Stimulated activated CD4-positive, alpha-beta T cell treated with anti-CD3 and anti-CD28 coated beads, Interleukin-12 subunit alpha, Interleukin-12 subunit beta, amount 100 ng/mL, for 24 hours (primary cell): ENCODE measurements at places on chromosomes 12 and 14.
A peak's percentile ranks its signal among the peaks of the same experiment; 100 is the strongest.

DNA sequence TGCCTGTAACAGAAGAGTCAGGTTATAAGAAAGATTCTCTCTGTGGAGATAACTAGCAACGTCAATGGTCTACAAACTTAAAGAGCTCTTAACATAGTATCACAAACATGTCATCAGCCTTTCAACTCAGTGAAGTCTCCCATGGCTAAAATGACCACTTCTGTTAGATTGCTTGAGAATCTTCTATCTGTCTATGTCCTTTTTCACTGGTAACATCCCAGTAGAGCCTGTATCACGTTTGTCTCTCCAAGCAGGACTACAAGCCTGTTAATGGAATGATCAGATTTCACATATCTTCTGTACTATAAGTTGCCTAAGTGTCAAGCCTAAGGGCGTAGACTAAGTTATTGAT is 50.7 kb downstream of the SLC2A13 start:
- DNase-seq: no peak

- no peak for DNase-seq
Observed at GRCh38 chr14:68775614-68776126, 17.2 kb downstream of the ZFP36L1 start.

DNA sequence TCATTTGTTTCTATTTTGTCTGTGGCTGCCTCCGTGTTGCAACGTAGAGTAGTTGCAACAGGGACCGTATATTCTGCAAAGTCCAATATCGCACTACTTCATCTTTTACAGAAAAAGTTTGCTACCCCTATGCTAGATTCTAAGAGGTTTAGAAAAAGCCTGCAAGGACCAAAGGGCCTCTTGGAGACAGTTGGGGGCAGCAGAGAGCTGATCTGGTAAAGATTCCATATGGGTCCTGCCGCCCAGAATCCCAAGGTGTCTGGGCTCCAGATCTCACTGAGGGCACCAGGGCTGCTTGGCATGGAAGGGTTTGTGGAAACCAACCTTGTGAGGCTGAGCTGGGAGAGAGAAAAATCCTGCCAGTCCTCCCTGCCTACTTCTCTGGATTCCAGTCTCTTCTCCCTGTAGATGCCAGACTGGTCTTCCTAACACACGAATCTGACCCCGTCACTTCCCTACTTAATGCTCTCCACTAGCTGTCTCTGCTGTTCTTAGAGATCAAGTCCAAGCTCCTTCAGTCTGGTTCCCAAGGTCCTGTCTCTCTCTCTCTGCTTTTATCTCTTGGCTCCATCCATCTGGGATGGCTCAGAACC is 74.6 kb downstream of the GLRX5 start:
- no peak for DNase-seq

DNA sequence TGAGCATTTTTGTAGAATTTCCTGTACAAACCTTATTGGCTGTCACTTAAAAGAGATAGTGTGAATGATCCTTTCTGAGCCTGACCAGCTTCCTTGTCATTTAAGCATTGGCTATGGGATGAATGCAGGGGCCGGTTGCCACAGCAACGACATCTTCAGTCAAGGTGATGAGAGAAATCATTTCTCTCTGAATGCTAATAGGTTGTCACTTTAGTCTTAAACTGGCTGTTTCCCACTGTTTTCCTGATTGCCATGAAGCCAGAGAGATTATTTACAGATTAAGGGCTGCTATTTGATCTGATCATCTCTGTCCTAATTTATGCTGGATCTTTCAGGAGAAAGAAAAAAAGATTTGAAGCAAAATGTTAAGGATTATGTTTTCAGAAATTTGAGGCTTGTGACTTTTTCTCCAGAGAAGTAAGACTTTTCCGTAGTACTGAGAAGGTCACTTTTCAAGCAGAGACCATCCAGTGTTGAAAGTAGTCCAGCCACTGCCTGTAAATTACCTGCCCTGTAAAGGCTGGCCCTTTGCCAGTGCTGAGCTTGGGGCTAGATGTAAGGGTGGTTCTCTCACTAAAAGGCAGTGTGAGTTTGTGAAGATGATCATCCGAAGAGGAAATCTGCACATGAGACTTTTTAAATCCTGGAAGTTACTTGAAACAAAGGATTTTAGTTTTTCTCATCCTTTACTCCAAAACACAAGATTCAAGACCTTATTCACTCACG is 235.6 kb downstream of the DACT1 start:
- DNase-seq: no peak

DNA sequence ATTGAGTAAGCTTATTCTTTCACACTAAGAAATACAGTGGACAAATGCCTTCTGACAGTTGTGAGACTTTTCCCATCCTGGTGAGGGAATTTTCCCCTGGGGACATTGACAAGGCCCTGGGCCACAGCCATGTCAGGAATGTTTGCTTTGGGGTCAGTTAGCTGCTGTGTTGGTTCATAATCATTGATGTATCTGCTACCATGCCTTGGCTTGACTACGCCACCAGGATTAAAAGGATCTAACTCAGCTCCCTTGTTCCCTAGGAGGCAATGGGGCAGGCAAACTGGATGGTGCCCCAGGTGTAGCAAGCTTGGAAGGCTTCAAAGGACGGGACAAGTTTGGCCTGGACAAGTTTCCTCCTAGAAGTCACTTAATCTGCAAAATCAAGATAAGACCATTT is 3.1 kb upstream of the CCDC88C start:
- DNase-seq: no peak

DNA sequence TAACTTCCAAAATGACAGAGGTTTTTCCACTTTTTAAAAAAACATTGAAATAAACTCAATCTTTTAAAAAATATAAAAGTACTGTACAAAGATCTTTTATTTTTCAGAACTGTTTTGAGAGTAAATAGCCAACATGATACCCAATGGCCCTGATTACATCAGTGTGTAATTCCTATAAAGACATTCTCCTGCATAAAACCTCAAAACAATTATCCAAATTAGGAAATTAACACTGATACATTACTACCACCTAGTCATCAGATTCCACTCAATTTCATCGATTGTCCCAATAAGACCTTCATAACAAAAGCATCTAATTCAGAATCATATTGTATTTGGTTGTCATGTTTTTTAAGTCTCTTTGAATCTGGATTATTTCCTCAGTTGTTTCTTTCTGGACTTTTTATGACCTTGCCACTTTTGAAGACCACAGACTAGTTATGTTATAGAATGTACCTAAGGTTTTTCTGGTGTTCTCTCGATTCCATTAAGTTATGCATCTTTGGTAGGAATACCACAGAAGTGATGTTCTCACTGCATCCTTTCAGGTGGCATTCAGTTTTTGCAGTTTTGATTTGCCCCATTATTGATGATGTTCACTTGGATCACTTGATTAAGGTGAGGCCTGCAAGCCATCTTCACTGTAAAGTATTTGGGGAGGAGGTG is 4.0 kb upstream of the YEATS4 start:
- no peak for DNase-seq

- DNase-seq: no peak
Observed at GRCh38 chr12:2925322-2925995, 33.7 kb upstream of the TEAD4 start.

- no peak for DNase-seq
Observed at GRCh38 chr14:75310295-75311111, 31.9 kb downstream of the FOS start.

DNA sequence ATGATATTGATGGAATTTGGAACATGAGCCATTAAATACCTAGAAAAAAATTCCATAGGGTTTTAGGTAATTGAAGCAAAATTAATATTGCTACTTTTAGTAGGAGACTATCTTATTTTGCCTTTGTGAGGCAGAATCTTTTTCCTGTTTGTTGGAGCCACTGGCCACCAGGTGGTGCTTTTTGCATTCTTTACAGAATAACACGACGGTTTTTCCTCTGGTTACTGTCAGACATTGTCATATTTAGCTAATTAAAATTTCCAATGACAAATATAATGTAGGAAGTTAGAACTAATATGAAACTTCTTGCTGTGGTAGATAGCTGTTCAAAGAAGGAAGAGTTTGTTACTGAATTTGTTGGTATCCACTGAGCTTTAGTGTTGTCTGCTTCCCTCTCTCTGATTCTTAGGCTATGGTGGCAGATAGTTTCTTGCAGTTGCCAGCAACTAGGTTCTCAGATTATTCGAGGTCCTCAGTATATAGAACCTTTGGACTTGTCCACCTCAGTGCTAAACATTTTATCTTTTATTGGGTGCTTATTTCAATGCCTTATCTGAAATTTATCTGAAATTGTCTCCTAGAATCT is 25.7 kb downstream of the RAB21 start:
- DNase-seq: no peak

DNA sequence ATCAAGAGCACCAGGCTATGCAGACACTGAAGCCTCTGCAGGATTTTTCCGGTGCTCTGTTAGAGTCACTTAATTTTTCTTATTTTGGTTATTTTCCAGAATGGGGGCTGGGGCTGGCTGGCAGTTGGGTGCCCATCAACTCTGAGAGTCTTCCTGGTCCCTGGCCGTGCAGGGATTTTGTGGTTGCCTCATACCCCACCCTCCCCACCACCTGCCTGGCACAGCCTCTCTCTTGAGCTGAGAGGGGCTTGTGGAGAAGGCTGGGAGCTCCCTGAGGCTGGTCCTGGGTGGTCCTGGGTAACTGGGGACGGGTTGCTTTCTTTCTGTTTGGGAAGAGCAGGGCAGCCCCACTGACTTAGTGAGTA is 23.3 kb downstream of the LRTM2 start:
- DNase-seq: no peak

- DNase-seq: no peak
Observed at GRCh38 chr12:56787498-56787897, 24.4 kb downstream of the HSD17B6 start.

- no peak for DNase-seq
Observed at GRCh38 chr14:100887728-100888335, 15.7 kb downstream of the RTL1 start.

GRCh38 chr12:1666215-1666614 is 24.7 kb upstream of the ADIPOR2 start:
- no peak for DNase-seq

DNA sequence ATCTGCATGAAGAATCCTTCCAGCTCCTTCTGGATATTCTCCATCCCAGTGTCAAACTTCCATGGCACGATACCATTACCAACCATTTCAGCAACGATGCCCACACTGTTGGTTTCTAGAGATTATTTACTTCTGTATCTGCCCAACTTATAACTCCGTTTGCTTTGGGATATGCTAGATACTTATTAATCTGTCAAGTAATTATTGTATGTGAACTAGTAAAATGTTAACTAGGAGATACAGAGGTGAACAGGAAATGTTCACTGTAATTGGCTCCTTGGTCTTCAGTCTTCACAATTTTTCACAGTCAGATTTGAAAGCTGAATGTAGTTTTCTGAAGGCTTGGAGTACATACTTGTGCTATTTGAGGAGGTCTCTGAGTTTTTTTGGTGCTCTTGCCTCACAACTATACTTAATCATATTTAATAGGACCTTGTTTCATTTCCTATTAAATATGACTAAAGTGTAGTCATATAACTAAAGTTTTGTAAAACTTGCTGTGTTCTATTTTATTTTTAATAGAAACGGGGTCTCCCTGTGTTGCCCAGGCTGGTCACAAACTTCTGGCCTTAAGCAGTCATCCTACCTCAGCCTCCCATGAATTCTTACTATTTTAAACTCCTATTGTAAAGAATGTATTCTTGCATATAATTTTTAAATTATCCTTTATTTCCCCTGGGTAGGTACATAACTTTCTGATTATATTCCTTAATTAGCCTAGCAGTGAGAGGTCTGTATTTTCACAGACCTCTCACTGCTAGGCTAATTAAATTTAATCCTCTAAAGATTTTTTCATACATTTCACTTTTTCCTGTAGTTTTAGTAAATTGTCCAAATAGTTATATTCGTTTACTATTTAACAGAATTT is 79.7 kb downstream of the FGD4 start:
- DNase-seq: no peak

- no peak for DNase-seq
Observed at GRCh38 chr12:7832059-7832696, 40.5 kb downstream of the SLC2A14 start.

DNA sequence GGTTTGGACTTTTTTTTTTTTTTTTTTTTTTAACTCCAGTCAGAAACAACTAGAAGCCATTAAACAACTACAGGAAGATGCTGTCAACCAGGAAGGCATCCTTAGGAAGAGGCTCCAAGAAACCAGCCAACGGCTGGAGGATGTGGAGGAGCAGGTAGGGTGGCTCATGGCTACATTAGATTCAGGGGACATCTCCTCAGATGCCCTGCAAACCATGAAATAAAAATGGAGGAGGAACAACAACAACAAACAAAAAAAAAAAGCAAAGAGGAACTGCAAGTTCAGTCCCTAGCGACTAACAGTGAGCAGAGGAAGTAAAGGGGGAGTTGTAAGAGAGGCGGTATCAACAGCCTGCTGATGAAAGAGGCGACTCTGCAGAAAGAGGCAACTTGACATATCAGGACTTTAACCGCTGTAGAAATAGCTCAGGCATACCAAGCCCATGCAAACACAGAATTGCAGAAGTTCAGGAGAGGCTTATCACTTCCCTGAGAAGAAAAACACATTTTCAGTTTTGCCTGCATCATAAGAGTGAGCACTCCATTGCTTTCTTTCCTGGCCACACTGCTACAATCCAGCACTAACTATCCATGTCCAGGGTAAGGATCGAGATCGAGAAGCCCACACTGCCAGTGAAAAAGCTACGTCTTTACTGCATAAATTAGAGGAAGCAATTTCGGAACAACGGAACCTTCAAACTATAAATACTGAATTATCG is 103.5 kb upstream of the BCAT1 start:
- DNase-seq: peak; percentile 7

DNA sequence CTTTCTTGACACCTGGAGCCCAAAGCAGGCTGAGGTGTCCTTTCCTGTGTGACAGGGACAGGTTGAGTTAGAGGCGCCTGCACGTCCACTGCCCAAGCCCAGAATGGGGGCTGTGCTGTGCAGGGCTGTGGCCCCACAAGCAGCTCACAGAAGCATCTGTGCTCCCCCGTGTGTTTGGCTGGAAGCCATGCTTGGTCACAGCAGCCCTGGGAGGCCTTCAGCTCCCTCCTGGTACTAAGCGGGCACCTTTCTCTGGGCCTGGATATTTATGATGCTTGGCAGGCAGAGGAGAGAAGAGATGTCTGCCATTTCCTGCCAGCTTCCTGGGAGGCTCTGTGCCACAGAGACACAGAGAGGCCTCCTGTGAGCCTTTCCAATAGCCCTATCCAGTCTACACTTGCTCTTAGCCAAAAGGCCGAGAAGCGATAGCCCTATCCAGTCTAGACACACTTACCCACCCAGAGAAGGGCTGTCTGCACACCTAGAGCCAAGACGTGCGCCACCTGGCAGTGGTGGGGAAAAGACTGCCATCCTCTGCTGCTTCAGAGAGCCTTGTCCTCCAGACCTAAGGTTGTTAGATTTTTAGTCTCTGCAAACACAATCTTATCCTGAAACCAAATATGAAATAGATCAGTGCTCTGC is 117.4 kb downstream of the GCH1 start:
- DNase-seq: no peak

- no peak for DNase-seq
Observed at GRCh38 chr14:59273737-59274136, 85.3 kb downstream of the DAAM1 start.

DNA sequence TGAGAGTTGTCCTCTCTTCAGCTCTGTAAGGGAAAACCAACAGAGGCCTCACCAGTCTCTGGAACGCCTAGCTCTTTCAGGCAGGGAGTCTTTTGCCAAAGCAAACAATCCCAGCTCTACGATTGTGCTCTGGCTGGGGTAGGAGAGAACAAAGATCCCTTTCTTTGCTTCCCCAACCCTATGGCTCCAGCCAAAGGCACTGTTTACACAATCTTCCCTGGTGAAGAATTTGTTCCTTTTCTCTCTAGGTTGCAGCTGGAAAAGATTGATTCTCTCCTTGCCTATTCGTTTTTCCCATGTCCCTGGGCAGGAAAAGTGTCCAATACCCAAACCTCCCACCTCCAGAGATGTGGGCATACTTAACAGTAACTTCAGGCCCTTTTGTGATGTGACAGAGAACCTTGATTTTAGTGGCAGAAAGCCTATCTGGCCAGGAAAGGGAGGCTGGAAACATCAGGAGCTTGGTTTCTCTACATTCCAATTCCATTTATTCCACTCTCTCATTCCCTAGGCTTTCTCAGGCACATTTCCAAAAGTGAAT is 16.8 kb downstream of the ATP5MC2 start:
- no peak for DNase-seq
